ENCODE measurements at places on chromosomes 3 and 15. TPM values are rescaled to one million over a fixed set of nuclear protein-coding genes. Genes with fewer than 3 reads are reported as not detected.

GRCh38 chr3:186746008-186746407 is 28.8 kb downstream of the KNG1 start:
- H3K4me3 ChIP-seq = no peak overlapping the region
- no peaks in the 10 kb centered on the region for H3K4me1 ChIP-seq
- peak overlapping the region; percentile 9 for H3K27ac ChIP-seq
- no peaks in the 10 kb centered on the region for H3K27me3 ChIP-seq
- H3K36me3 ChIP-seq = no peaks in the 10 kb centered on the region

Gene LIPH
- 13.7 TPM for total RNA-seq

GRCh38 chr3:45664578-45664977 is 24.6 kb upstream of the SACM1L start:
- no peak overlapping the region for H3K27ac ChIP-seq
- no peaks in the 10 kb centered on the region for H3K27me3 ChIP-seq
- H3K36me3 ChIP-seq = peaks cover 12% of the 10 kb centered on the region
- H3K4me1 ChIP-seq = peaks cover 8% of the 10 kb centered on the region

Gene LSMEM2
- total RNA-seq = not detected

Gene ROPN1
- total RNA-seq = not detected

DNA sequence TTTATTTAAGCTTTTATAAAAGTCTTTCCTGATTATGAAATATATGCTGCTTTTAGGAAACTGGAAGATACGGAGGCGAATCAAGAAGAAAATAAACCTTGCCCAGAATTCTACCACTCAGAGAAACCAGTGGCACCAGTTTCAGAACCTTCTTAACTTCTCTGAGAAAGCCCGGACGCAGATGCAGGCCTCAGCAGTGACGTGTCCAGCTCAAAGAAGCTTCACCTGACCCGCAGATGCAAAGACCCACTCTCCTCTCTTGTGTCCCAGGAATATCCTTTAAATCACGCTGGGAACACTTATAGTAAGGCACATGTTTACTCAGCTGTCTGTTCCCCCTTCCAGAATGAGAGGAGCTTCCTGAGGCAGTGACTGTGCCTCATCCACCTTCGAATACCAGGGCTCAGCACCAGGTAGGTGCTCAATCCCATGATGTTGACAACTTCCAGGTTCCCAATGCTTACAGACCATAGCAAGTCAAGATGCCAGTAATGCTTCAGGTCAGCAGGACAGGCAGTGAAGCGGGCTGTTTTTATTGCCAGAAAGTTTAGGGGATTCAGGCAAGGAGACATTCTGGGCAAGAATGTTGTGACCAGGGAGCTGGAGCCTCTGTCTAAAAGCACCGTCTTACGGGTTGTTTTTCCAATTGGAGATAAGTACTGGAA is 39.9 kb upstream of the LDHAL6B start:
- H3K4me3 ChIP-seq = no peak overlapping the region
- H3K27ac ChIP-seq = no peak overlapping the region
- 0 out of 2 replicates have a peak, but pooled peaks cover 4% of the 10 kb centered on the region for H3K36me3 ChIP-seq
- H3K4me1 ChIP-seq = peaks cover 20% of the 10 kb centered on the region

GRCh38 chr3:85037203-85037602 is 78.4 kb downstream of the CADM2 start:
- no peak overlapping the region for H3K27ac ChIP-seq
- H3K36me3 ChIP-seq = no peaks in the 10 kb centered on the region
- DNase-seq = no peak
- no peaks in the 10 kb centered on the region for H3K27me3 ChIP-seq
- H3K4me1 ChIP-seq = no peaks in the 10 kb centered on the region

GRCh38 chr15:83380682-83381081 is 66.5 kb upstream of the SH3GL3 start:
- peaks cover 39% of the 10 kb centered on the region for H3K4me1 ChIP-seq
- no peaks in the 10 kb centered on the region for H3K27me3 ChIP-seq
- peak; percentile 69 for DNase-seq
- no peaks in the 10 kb centered on the region for H3K36me3 ChIP-seq
- peak overlapping the region; percentile 51 for H3K27ac ChIP-seq

Gene KPNA4
- total RNA-seq = 43.1 TPM

DNA sequence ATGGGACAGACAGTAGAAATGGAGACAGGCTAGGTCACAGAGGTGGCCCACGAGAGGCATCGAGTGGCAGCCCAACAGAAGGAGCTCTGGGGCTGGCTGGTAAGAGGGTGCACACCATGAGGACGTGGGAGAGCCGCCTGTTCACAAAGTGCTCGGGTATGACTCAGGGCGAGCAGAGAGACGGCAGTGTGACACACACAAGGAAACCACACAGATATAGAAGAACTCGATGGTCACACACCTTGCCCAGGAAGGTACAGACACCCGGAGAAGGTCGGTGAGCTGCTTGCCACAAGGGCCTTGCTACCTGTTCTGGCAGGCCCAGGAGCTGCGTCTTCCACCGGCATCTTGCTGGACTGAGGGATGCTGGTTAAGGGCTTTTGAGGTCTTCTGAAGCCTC is 50.2 kb downstream of the CA12 start:
- peaks cover 16% of the 10 kb centered on the region for H3K4me1 ChIP-seq
- H3K27me3 ChIP-seq = no peaks in the 10 kb centered on the region
- H3K4me3 ChIP-seq = no peak overlapping the region
- no peaks in the 10 kb centered on the region for H3K36me3 ChIP-seq
- DNase-seq = no peak

Gene EPM2AIP1
- total RNA-seq = 8.7 TPM

- H3K4me1 ChIP-seq = no peaks in the 10 kb centered on the region
- H3K4me3 ChIP-seq = no peak overlapping the region
- H3K27ac ChIP-seq = no peak overlapping the region
- no peaks in the 10 kb centered on the region for H3K27me3 ChIP-seq
- no peaks in the 10 kb centered on the region for H3K36me3 ChIP-seq
Measured at GRCh38 chr15:99209326-99209725, 40.1 kb downstream of the TTC23 start.

Gene NMD3
- 85.2 TPM for total RNA-seq

Gene MAN2C1
- 118 TPM for total RNA-seq

GRCh38 chr3:46049093-46049492 is 21.8 kb upstream of the XCR1 start:
- H3K4me3 ChIP-seq = no peak overlapping the region
- no peaks in the 10 kb centered on the region for H3K36me3 ChIP-seq
- H3K4me1 ChIP-seq = no peaks in the 10 kb centered on the region
- no peak for DNase-seq

Gene BOC
- total RNA-seq = 3.3 TPM

GRCh38 chr3:49295489-49296058 is 18.5 kb upstream of the C3orf62 start:
- H3K4me1 ChIP-seq = no peaks in the 10 kb centered on the region
- H3K4me3 ChIP-seq = no peak overlapping the region
- H3K36me3 ChIP-seq = peaks cover 42% of the 10 kb centered on the region
- no peaks in the 10 kb centered on the region for H3K27me3 ChIP-seq

Gene PAQR5
- total RNA-seq = 34.0 TPM

DNA sequence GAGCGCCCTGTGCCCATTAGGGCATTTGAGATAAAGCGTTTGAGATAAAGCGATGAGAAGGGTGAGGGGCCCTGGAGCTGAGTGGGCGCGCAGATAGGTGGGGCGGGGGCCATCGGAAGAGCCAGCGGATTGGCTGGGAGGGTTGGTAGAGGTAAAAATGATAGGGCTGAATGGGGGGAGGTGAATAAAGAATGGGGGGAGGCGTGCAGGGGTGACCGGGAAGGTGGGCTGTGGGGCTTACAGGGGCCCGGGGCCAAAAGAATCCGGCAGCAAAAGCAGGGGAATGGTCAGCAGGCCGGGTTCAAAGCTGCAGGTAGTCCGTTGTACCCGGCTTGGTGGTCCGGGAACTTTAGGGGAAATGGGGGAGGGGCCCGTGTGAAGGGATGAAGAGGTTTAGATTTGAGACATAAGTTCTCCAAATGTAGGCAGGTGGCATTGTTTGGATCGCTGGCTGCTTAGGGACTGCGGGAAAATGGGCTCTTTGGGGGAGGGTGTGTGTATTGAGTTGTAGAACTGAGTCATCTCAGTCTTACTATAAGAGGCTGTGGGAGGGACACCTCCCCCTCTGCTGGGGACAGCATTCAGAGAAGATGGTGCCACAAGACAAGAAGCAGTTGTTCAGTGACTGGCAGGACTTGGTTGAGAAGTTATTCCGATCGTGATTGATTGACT is 610 bp downstream of the ARID3B start:
- peak overlapping the region; percentile 91 for H3K4me3 ChIP-seq
- DNase-seq = no peak
- H3K36me3 ChIP-seq = no peaks in the 10 kb centered on the region
- peaks cover 19% of the 10 kb centered on the region for H3K4me1 ChIP-seq

Gene ZBTB20
- total RNA-seq = 42.1 TPM

- no peak for DNase-seq
- H3K27ac ChIP-seq = no peak overlapping the region
- peaks cover 6% of the 10 kb centered on the region for H3K4me1 ChIP-seq
- H3K27me3 ChIP-seq = no peaks in the 10 kb centered on the region
Measured at GRCh38 chr3:51682526-51682925, 11.5 kb downstream of the TEX264 start.

GRCh38 chr3:57019057-57019456 is 41.4 kb upstream of the SPATA12 start:
- no peak overlapping the region for H3K27ac ChIP-seq
- H3K36me3 ChIP-seq = no peaks in the 10 kb centered on the region
- no peaks in the 10 kb centered on the region for H3K27me3 ChIP-seq
- H3K4me3 ChIP-seq = no peak overlapping the region
- DNase-seq = no peak
- H3K4me1 ChIP-seq = peaks cover 32% of the 10 kb centered on the region

DNA sequence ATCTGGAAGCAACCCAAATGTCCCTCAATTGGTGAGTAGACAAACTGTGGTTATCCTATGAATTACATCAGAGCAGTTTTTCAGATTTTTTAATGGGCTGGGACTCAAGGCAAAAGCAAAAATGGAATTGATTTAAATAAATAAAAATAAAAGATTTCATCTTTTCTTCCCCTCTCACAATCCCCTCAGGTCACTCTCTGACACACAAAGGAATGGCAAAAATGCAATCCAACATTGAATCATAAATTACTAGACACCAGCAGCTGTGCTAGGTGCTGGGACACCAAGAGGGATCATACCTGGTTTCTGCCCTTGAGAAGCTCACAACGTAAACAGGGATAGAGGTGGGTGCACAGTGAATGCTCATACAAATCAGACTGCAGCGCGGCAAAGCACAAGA is 58.8 kb downstream of the CPN2 start:
- H3K27me3 ChIP-seq = no peaks in the 10 kb centered on the region
- 0 out of 2 replicates have a peak overlapping the region, but pooled peaks have one; percentile 4 for H3K27ac ChIP-seq
- H3K36me3 ChIP-seq = no peaks in the 10 kb centered on the region
- H3K4me3 ChIP-seq = no peak overlapping the region
- no peak for DNase-seq
- peaks cover 53% of the 10 kb centered on the region for H3K4me1 ChIP-seq

Gene MEIS2
- 11.5 TPM for total RNA-seq

GRCh38 chr3:117355566-117355965 is 646.0 kb downstream of the TUSC7 start:
- H3K27me3 ChIP-seq = no peaks in the 10 kb centered on the region
- no peak for DNase-seq
- no peak overlapping the region for H3K4me3 ChIP-seq
- H3K36me3 ChIP-seq = no peaks in the 10 kb centered on the region
- H3K4me1 ChIP-seq = no peaks in the 10 kb centered on the region

Gene AMOTL2
- total RNA-seq = 54.0 TPM

DNA sequence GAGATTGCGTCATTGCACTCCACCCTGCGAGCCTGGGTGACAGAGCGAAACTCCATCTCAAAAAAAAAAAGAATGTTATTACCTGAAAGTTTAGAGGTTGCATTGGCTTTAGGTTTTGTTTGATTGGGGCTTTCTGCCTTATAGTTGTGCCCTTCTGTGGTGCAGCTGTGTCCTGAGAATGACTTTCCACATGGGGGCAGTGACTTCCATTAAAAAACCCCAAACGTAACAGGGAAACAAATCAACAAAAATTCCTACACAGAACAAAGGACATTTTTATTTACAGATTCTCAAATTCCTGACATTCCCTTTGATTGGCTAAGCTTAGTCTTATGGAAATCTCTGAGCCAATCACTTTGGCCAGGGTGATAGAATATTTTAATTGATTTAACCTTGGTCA is 154.1 kb upstream of the GPR149 start:
- H3K4me1 ChIP-seq = no peaks in the 10 kb centered on the region
- no peak for DNase-seq
- H3K27ac ChIP-seq = no peak overlapping the region
- H3K27me3 ChIP-seq = no peaks in the 10 kb centered on the region
- H3K36me3 ChIP-seq = no peaks in the 10 kb centered on the region

Data from HCT116 (cell line).